ENCODE measurements at places on chromosomes 1 and 21. TPM values are rescaled to one million over a fixed set of nuclear protein-coding genes. Genes with fewer than 3 reads are reported as not detected.

DNA sequence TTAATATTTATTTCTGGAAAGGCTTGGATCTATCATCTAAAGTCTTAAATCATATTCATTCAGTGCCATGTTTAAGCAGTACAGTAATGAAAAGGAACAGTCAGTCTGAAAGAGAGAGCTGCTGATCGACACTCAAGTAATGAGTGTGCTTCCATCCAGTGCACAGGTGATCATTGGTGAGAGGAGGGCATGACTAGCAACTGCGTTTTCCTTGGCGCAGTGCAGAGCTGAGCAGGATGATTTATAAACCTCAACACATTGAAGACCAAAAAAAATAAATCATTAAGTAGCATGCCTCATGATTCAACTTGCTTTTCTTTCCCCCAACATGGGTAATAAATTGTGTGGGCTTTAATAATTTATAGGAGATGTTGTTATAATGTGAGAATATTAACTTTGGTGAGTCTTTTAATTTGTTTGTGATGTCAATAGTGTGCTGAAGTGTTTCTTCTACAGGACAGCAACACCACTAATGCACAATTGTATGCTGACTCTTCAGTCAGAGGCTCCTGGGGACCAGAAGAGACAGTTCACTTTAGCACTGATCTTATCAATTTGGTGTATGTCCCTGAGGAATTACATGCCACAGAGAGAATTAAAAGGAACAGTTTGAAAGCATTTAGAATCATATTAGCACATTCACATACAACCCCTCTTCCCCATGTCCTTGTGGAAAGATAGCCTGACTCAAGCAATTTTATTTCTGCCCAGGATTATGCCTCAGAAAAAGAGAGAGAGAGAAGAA, 199.7 kb upstream of the ADGRL2 start:
- no peaks in the 10 kb centered on the region for H3K4me1 ChIP-seq
- H3K27ac ChIP-seq = no peak overlapping the region
- H3K27me3 ChIP-seq = no peaks in the 10 kb centered on the region
- DNase-seq = no peak

DNA sequence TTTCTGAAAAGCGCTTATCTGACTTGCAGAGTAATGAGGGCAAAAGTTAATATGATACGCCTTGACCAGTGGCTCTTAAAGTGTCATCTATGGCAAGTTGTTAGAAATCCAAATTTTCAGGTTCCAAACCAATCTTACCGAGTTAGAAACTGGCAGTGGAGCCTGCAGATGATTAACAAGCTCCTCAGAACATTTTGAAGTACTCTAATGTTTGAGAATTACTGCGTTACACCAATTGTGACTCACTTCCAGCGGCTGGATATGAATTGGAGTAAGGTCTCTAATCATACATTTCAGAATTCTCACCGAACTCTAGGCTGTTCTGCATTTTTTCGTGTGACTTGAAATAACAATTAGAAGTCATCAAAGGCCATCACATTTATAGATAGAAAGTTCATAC, 73.5 kb upstream of the TMPRSS15 start:
- DNase-seq = no peak
- no peak overlapping the region for H3K27ac ChIP-seq
- no peaks in the 10 kb centered on the region for H3K4me1 ChIP-seq
- H3K27me3 ChIP-seq = no peaks in the 10 kb centered on the region
- H3K4me3 ChIP-seq = no peak overlapping the region

Gene PHGDH
- total RNA-seq = 2.8 TPM

- DNase-seq = no peak
- no peaks in the 10 kb centered on the region for H3K36me3 ChIP-seq
- H3K4me1 ChIP-seq = no peaks in the 10 kb centered on the region
- no peaks in the 10 kb centered on the region for H3K27me3 ChIP-seq
Observed at GRCh38 chr1:174005032-174005431, 17.1 kb downstream of the RC3H1 start.

DNA sequence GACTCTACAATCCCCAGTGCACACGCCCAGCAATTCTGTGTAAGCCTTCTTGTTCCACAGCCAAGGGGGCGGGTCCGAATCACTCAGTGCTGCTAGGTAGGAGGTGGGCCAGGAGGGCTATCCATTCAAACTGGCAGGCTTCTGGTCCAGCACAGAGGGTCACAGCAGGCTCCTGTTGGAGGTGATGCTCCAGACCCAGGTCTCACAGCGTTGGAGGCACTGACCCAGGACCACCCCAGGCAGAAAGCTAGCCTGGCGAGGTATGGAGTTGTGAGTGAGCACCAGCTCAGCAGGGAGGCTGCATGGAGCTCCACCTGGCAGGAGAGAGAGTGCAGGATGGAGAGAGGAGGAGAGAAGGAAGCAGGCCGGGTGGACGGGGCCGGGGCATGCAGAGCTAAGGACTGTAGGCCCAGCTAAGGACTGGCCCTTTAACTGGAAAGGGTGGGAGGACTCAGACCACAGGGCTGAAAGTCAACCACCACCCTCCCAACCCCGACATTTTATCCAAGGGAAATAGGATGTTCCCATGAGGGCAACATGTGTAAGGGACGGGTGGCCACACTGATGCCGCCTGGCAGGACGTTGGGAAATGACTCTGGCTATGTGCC, 38.7 kb downstream of the GPR161 start:
- no peak overlapping the region for H3K4me3 ChIP-seq
- no peaks in the 10 kb centered on the region for H3K4me1 ChIP-seq
- DNase-seq = no peak

DNA sequence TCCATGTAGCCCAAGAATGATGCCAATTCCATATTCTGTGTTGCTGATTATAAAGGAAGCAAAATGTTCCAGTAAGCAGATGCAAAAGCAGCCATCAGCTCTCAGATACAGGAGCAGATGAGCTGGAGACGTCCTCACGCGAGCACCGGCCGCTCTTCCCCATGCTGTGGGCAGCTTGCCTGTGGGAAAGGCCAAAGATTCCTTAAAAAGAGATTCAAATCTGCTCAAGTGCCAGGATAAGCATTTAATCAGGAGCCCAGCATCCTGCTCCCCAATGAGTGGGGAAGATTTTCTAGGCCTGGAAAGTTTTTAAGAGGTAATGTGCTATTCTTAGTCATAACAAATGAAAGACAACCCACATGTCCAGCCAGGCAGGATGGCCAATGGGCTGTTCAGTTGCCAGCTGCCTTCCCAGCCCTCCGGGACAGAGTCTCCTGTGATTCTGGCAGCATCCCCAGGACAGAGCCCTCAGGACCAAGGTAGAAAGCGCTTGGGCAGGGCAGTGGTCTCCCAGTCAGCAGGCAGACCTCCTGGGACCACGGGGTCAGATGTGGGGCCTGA, 108.2 kb upstream of the TMPRSS2 start:
- H3K36me3 ChIP-seq = no peaks in the 10 kb centered on the region
- no peak overlapping the region for H3K4me3 ChIP-seq
- no peaks in the 10 kb centered on the region for H3K27me3 ChIP-seq

Gene ACTN2
- not detected for total RNA-seq

DNA sequence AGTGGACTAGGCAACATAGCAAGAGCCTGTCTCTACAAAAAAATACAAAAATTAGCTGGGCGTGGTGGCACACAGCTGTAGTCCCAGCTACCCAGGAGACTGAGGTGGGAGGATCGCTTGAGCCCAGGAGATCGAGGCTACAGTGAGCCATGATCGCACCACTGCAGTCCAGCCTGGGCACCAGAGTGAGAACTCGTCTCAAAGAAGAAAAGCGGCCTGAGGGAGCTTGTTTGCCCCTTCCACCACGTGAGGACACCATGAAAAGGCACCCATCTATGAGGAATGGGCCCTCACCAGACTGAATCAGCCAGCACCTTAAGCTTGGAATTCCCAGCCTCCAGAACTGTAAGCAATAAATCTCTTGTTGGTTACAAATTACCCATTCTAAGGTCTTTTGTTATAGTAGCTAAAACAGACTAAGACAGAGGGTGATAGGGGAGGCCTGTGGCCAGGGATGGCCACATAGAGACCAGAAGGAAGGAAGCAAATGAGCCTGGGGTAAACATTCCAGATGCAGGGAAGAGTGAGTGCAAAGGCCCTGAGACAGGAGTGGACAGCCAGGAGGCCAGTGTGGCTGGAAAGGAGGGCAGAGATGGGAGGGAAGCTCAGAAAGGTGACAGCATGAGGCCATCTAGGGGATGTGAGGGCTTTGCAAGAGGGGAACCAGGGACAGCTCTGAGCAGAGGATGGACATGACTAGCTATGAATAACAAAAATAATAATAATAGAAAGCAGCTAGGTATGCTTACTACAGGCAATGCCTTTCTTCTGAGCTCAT, 120.1 kb downstream of the MATN1 start:
- H3K36me3 ChIP-seq = no peaks in the 10 kb centered on the region
- H3K4me1 ChIP-seq = no peaks in the 10 kb centered on the region
- H3K27ac ChIP-seq = no peak overlapping the region
- no peaks in the 10 kb centered on the region for H3K27me3 ChIP-seq
- DNase-seq = no peak

DNA sequence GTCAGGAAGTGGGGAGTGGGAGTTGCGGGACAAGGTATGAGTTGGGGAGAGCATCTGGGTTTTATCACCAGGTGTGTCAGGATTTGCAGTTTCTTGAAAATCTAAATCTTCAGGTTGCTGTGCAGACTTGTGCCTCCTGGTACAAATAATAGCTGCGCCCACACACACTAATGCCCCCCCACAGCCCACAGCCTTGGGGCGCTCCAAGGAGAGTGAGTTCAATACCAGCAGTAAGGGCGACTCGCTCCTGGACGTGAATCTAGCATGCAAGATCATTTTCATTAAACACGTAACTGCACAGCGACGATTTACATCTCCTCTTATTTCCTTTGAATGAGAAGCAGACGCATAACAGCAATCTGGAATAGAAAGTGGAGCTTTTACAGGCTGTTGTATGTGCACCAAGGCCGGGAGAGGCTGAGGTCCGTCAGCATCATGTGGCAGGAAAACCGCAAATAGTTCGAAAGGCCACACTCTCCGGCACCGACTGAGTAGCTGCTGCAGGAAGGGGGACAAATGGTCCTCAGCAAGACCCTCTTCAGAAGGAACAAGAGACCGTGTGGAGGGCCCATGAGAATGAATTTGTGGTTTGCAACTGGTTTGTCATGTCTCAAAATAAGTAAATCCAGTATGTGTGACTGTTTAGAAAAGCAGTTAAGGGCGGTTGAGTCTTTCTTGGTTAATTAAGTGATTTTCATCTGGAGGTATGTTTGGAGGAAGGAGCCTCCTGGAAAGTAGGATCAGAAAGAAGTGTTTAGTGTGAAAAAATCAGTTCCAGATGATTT, 439.5 kb downstream of the SMYD3 start:
- no peak for DNase-seq
- no peaks in the 10 kb centered on the region for H3K36me3 ChIP-seq
- no peaks in the 10 kb centered on the region for H3K27me3 ChIP-seq
- H3K4me1 ChIP-seq = no peaks in the 10 kb centered on the region

- H3K27me3 ChIP-seq = no peaks in the 10 kb centered on the region
- no peaks in the 10 kb centered on the region for H3K36me3 ChIP-seq
- no peaks in the 10 kb centered on the region for H3K4me1 ChIP-seq
- DNase-seq = no peak
- H3K4me3 ChIP-seq = no peak overlapping the region
Observed at GRCh38 chr1:18643154-18644012, 12.7 kb downstream of the PAX7 start.

Gene ATP1A2
- 2.3 TPM for total RNA-seq
